GM12878 (cell line): ENCODE measurements at places on chromosomes 11 and 22. TPM values are rescaled to one million over a fixed set of nuclear protein-coding genes. Genes with fewer than 3 reads are reported as not detected.

DNA sequence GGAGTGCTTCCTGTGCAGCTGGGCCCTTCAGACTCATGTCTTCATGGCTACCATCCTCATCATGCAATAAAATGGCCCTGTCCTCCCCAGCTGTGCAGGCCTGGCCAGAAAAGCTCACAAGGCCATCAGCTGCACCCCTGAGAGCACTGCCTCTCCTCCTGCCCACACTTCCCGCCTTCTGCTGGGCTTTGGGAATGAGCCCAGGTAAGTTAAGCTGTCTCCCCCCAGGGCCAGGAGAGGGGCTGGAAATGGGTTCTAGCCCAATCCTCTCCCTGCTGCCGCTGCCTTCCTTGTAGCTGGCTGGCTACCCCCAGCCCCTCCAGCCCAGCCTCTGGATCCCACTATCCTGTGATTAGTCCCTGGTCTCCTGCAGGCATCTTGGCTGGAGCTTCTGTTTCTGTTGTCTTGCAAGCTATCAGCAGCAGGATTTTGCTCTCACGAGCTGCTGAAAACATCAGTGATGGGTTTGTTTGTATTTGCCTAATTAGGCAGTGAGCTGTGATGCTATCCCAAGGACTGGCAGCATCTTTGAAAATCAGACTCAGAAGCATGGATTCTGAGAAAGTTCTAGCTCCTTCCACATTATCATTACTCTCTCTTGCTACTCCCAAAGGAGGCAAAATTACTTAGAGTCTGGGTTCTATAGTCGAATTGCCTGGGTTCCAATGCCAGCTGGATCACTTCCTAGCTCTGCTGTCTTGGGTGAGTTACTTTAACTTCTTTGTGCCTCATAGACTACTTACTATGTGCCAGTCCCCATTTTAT is 168.1 kb downstream of the ST3GAL4 start:
- H3K27me3 ChIP-seq: peaks cover 3% of the 10 kb centered on the region
- no peak overlapping the region for H3K27ac ChIP-seq
- no peaks in the 10 kb centered on the region for H3K4me1 ChIP-seq
- H3K4me3 ChIP-seq: no peak overlapping the region
- no peaks in the 10 kb centered on the region for H3K36me3 ChIP-seq

MTA2 gene
- total RNA-seq: 189 and 196 TPM in 2 replicates

GRCh38 chr11:133956650-133957633 is at the start of gene IGSF9B:
IGSF9B (minus strand) TSS chr11:133956968; CDS start chr11:133956754, 214 bp downstream.
- H3K36me3 ChIP-seq: no peaks in the 10 kb centered on the region
- no peak within 1 kb of the TSS for H3K27ac ChIP-seq
- peaks cover 14% of the 10 kb centered on the region for H3K27me3 ChIP-seq
- H3K4me3 ChIP-seq: peak within 1 kb of the TSS; percentile 62
- DNase-seq: peak; percentile 49

PRR5L gene
- total RNA-seq: 0.58 and 1.5 TPM in 2 replicates

SCGB1A1 gene
- 0.72 TPM in 1 of 2 replicates, not detected in the other for total RNA-seq

DNA sequence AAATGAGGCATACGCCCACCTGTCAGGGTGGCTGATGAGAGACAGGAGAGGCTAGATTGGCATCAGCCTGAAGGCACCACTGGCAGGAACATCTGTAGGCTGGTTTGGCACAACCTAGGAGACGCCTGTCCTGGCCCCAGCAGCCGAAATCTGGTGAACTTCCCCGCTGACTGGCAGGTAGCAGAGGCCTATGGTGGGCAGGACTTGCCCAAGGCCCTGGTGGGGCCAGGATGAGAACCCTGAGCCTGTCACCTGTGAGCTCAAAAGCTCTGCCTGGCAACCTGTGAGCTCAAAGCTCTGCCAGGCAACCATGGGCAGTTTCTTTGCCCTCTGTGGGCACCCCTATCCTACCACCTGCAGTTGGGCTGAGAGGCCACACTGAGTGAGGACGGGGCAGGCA is 2.5 kb downstream of the DERL3 start:
- DNase-seq: no peak
- no peak overlapping the region for H3K27ac ChIP-seq
- H3K27me3 ChIP-seq: no peaks in the 10 kb centered on the region
- peaks cover 17% of the 10 kb centered on the region for H3K4me1 ChIP-seq
- peaks cover 11% of the 10 kb centered on the region for H3K36me3 ChIP-seq

SLC22A8 gene
- not detected in 2 replicates for total RNA-seq

- H3K36me3 ChIP-seq: 0 out of 2 replicates have a peak, but pooled peaks cover 2% of the 10 kb centered on the region
- no peaks in the 10 kb centered on the region for H3K27me3 ChIP-seq
- no peak for DNase-seq
- no peaks in the 10 kb centered on the region for H3K4me1 ChIP-seq
- H3K27ac ChIP-seq: no peak overlapping the region
These were observed 97.4 kb upstream of the SLC6A5 start for GRCh38 chr11:20501971-20502370.

DNA sequence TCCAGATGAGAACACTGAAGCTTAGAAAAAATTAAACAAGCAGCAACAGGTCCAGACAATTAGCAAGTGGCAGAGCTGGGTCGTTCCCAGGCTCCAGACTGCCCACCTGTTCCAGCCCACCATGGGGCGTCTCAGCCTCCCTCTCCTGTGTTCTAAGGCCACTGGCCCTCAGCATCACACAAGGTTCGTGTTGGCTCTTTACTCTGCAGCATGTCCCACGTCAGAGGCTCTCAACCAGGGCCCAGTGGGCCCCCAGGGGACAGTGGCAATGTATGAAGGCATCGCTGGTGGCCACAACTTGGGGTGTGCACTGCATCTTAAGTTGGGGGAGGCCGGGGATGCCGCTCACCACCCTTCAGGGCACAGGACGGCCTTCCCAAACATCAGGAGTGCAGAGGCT is 6.2 kb downstream of the PDGFB start:
- H3K4me1 ChIP-seq: peaks cover 30% of the 10 kb centered on the region
- H3K4me3 ChIP-seq: no peak overlapping the region
- peaks cover 11% of the 10 kb centered on the region for H3K27me3 ChIP-seq
- no peaks in the 10 kb centered on the region for H3K36me3 ChIP-seq
- DNase-seq: no peak

DNA sequence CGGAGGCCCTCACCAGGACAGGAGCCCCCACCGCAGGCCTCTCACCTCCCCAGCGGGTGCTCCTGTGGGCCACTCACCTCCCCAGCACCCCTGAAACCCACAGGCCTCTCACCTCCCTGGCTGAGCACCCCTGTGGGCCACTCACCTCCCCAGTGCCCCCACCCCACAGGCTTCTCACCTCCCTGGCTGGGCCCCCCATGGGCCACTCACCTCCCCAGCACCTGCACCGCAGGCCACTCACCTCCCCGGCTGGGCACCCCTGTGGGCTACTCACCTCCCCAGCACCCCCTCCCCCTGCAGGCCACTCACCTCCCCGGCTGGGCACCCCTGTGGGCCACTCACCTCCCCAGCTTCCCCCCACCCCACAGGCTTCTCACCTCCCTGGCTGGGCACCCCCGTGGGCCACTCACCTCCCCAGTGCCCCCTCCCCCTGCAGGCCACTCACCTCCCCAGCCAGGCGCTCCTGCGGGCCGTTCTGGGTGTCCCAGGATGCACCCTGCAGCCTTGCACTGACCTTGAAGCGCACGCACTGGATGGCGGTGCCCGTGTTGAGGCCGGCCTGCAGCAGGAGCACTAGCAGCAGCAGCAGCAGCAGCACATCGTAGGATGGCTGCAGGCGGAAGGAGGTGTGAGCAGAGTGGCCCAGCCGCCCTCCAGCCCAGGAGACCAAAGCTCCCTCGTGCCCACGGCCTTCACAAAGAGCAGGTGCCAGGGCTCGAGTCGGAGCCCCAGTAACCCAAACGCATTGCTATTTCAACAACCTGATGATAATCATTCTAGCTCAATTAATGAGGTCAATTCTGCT is 5.7 kb upstream of the TTLL8 start:
- no peaks in the 10 kb centered on the region for H3K4me1 ChIP-seq
- H3K4me3 ChIP-seq: no peak overlapping the region
- DNase-seq: no peak

GRK3 gene
- total RNA-seq: 25.2 and 26.1 TPM in 2 replicates

GPHA2 gene
- not detected in 2 replicates for total RNA-seq

HPX gene
- total RNA-seq: 1.7 and 2.1 TPM in 2 replicates

- H3K27ac ChIP-seq: no peak overlapping the region
- H3K36me3 ChIP-seq: peaks cover 42% of the 10 kb centered on the region
- no peaks in the 10 kb centered on the region for H3K27me3 ChIP-seq
- peaks cover 18% of the 10 kb centered on the region for H3K4me1 ChIP-seq
- DNase-seq: no peak
- H3K4me3 ChIP-seq: no peak overlapping the region
These were observed 4.5 kb downstream of the SYVN1 start for GRCh38 chr11:65129649-65130441.

DNA sequence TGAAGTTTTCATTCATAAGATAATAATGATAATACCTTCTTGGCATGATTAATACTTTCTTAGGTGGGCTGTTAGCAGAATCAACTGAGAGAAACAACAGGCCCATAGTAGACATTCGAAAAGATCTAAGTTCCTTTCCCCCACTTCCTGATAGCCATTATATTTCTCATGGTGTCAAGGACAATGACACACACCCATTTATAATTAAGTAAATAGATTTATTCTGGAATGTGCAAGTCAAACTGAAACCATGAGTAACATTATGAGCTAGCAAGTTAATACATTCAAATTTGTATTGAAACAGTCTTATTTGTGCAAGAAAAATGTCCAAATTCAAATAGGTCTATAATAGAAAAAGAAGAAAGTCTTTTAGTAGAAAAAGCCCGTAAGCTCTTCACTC is 301.1 kb downstream of the GUCY1A2 start:
- H3K27ac ChIP-seq: no peak overlapping the region
- H3K36me3 ChIP-seq: no peaks in the 10 kb centered on the region
- DNase-seq: no peak

DNA sequence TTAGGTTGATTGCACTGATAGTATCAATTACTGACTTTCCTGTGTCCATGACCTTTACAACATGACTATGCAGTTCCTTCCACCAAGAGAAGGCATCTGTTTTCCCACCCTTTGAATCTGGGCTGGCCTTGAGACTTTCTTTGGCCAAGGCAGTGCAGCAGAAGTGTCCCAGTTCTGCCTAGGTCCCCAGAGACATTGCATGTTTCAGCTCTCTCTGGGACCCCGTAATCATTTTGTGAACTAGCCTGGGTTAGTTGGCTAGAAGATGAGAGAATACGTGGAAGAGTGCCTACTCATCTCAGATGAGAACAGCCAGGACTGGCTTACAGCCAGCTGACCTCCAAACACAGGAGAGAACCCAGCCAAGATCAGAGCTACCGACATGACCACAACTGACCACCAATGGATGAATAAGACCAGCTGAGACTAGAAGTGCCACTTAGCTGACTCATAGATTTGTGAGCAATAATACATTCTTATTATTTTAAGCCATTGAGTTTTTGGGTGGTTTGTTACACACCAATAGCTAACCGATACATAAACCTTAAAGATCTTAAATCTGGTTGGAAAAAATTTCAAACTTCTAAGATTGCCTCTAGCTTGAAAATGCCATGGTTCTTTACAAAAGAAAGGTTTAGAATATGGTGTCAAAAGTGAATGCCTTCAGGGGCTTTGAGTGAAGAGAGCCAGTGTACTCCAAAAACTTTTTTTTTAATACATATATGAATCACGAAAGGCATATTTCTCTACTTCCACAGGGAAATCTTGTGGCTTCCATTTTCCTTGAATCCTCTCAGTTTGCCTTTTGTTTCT is 145.2 kb downstream of the FBXO7 start:
- no peaks in the 10 kb centered on the region for H3K27me3 ChIP-seq
- H3K36me3 ChIP-seq: no peaks in the 10 kb centered on the region
- H3K27ac ChIP-seq: no peak overlapping the region
- no peak overlapping the region for H3K4me3 ChIP-seq
- no peak for DNase-seq
